ENCODE measurements at places on chromosomes 13 and 19.

DNA sequence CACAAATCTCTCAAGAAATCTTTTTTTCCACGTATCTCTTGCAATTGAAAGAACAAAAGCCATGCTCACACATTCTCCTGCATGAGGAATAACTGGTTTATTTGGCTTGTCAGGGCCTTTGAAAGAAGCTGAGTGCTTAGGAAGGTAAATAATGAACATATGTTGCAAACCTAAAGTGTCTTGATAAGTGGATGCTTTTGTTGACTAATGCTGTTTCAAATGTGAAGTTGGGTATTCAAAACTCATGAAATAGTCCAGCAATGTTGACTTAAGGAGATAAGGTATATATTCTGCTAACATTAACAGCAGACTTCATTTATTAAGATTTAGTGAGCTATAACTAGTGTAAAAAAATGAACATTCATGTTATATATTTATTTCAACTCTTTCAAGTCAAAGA, 1792.7 kb upstream of the MIR17HG start:
- no peak for DNase-seq

DNA sequence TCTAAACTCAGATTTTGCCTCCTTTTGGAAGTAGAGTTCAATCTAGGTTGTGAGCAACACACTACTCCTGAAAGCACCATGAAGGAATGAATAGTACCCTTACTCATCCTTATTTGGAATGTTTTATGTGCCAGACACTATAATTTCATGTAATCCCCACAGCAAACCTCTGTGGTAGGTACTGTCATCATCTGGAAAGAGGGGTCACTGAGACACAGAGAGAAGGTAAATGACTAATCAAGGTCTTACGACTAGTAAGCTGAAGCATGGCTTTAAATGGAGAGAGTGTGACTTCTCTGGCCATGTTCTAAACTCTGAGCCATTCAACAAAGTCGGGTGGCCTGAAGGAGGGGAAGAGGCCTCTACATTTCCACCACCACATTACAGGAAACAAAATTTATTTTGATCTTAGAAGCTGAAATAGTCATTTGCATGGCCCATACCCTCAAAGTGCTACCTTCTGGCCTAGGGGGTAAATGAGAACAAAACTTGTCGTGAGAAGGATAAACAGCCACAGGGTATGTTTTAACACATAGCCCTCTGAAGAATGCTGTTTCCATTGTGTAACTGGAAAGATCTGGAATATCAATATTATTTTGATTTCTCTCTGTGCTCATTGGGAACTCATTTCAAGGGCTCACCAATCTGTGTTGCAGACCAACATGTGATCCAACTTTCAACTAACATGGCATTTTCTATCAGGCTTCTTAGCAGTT, 180.8 kb upstream of the RFC3 start:
- no peak for DNase-seq

DNA sequence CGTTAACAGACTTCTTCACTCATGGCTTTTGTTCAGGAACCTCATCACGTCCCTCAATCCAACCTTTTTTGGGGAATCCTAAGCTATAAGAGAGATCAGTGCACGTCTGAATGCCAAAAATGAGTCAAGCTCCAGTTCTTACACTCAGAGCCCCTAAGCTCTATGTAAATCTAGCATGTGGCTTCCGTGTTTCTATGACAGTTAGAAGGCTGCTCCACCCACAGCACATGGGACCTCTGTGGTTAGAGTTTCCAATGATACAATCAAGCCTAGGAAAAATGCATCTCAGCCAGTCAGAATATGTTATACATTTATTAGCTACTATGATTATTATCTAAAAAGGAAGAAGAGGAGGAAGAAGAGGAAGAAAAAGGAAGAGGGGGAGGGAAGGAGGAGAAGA, 135.9 kb downstream of the ENOX1 start:
- DNase-seq = no peak

DNA sequence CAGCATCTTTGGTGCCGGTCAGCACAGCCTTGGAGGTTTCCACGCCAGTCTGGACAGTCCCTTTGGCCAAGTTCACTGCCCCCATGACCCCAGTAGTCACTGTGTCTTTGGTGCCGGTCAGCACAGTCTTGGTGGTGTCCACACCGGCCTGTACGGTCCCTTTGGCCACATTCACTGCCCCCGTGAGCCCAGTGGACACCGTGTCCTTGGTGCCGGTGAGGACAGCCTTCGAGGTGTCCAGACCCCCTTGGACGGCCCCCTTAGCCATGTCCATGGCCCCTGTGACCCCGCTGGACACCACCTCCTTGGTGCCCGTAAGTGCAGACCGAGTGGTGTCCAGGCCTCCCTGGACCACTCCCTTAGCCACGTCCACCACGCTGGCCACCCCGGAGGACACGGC, 5.0 kb downstream of the PLIN4 start:
- no peak for DNase-seq

DNA sequence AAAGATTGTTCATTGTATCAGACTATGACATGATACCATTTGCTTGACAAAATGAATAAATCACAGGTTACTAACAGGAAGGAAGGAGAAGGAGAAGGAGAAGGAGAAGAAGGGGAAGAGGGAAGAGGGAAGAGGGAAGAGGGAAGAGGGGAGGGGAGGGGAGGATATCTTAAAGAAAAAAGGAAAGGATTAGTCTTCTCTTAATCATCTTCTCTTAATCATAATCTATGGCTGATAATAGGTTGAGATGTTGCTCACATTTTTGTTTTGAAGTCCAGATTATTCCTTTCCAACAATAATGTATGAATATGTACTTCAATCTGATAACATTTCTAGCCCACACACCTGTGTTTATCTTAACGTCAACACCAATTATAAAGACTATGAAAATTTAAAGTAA, 25.1 kb downstream of the DIAPH3 start:
- DNase-seq = no peak

GRCh38 chr19:58154287-58154678, 3.7 kb upstream of the ZNF329 start:
- no peak for DNase-seq

- no peak for DNase-seq
These were observed 112.2 kb downstream of the NDFIP2 start for GRCh38 chr13:79593121-79593520.

- DNase-seq = no peak
These were observed 24.2 kb upstream of the GRWD1 start for GRCh38 chr19:48421548-48421947.

- DNase-seq = no peak
These were observed 103.9 kb downstream of the LMO7 start for GRCh38 chr13:75740031-75740430.

DNA sequence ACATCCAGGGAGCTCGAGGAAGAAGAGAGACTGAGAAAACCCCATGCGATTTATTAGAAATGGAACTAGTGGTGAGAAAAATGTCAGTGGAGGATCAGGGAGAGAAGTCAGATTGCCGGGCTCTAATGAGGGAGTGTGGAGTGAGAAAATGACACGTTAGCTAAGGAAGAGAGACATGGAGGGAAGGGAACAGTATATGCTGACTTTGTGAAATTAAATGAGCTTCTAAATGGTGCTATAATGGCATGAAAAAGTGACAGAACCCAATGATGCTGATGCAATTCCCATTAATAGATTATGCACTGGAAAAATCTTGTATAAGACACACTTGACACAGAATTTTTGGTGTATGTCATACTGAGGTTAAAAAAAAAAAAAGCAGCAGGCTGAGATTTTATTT, 112.6 kb downstream of the HSPH1 start:
- no peak for DNase-seq

DNA sequence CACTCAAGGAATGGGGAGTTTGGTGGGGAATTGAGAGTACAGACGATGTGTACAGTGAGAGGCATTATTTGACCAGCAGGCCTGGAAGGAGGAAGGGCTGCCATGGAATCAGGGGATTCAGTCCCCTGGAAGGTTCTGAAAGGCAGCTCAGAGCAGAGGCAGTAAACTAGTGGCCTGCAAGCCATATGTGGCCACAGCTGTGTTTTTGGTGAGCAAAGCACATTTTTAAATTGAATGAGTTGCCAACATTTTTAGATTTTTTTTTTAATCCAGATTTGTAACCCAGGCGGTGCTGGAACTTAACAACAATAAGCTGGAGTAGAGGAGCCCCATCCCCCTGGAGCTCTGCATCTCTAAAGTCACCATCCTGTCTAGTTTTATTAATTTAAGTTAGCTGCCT, 95.3 kb upstream of the IPO5 start:
- DNase-seq = no peak

GRCh38 chr13:32503727-32504126, 34.9 kb downstream of the N4BP2L2 start:
- no peak for DNase-seq

DNA sequence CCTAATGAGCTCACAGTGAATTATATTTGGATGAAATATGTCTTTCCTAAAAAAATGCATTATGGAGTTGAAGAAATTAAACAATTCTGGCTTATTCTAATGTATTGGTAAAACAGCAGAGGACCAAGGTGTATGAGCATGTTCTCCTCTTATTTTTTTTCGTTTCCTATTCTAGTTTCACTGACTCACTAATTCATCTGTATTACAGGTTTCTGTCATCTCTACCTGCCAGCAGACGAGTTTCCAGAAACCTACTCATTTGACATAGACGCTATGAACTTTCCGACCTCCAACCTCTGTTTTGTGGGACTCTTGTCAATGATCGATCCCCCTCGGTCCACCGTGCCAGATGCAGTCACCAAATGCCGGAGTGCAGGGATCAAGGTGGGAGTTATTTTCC, 20.3 kb downstream of the ATP12A start:
- no peak for DNase-seq

DNA sequence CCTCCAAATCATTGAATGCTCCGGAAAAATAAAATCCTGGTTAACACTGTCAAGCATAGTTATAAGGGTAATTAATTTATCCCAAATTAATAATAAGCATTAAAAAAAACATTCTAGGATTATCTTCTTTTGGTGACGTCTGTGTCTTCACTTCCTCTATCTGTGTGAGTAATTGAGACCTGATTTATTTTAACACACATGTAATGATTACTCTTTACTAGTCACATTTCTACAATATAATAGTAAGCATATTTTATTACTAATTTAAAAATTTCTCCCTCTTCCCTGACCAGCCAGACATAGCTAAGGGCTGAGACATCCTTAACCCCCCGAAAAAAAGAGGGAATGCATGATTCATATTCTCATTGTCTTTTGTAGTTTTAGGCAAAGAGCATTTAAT, 2.3 kb downstream of the FNDC3A start:
- no peak for DNase-seq

DNA sequence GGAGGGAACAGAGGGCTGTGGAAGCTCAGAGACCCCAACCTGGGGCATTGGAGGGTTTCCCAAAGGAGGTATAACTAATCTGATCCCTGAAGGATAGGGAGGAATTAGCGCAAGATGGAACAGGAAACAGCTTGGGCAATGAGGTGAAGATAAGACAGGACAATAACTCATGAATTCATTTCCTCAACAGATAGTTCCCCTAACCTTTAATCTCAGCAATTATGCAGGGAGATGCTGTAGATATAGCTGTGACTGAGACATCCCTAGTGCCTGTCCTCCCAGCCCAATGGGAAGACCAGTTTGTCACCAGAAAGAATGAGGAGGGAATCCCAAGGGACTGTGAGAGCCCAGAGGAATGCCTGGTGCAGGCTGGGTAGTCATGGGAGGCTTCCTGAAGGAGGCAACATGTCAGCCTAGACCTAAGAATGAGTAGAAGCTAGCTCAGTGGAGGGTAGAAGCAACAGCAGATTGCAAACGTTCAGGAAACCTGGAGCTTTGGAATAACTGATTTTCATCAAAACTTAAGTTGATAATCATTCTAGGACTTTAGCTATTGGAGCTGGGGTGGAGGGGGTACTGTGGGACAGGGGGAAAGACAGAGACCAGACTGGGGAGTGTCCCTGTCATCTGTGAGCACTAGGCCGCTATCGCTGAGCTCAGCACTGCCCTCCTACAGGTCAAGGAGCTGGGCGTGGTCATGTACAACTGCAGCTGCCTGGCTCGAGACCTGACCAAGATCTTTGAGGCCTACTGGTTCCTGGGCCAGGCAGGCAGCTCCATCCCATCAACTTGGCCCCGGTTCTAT, 18.8 kb downstream of the HIPK4 start:
- no peak for DNase-seq

DNA sequence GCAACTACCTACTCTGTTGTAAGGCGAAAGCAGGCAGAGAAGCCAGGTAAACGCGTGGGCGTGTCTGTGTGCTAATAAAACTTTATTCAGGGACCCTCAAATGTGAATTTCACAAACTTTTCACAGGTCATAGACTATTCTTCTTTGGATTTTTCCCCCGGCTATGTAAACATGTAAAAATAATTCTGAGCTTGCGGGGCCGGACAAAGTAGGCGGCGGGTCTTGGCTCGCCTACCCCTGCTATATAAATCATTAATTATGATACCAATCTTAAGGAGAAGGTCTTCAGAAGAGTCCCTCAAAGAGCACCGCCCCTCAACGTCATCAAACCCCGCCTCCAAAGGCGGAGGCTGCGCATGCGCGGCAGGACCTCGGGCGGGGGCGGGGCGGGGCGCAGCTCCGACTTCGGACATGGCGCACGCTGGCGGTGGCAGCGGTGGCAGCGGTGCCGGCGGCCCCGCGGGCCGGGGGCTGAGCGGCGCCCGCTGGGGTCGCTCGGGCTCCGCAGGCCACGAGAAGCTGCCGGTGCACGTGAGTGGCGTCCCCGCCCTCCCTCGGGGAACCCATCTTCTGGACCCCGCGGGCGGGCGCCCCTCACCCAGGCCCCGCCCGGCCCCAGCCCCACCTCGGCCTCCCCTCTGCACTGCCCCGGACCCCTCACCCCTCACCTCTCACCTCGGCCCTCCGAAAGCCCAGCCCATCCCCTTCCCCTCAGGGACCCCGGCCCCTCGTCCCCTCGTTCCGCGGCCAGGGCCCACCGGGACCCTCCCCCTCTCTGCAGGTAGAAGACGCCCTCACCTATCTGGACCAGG, at the start of gene SIN3B:
Gene SIN3B (plus strand): TSS at position 389 of the 812 bp plus-strand sequence. CDS start 23 bp downstream, at position 412.
- peak; percentile 92 for DNase-seq

DNA sequence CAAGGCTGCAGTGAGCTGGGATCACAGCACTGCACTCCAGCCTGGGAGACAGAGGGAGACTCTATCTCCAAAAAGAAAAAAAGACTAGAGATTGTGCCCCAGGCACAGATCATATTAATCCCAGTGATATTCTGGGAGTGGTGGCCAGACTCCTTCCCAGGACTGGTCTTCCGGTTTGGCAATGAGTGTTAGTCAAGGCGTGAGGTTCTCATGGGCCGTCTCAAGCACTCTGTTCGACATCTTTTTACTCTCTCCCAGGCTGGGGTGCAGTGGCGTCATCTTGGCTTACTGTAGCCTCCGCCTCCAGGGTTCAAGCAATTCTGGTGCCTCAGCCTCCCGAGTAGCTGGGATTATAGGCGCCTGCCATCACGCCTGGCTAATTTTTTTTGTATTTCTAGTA, 5.3 kb upstream of the DPRX start:
- no peak for DNase-seq

DNA sequence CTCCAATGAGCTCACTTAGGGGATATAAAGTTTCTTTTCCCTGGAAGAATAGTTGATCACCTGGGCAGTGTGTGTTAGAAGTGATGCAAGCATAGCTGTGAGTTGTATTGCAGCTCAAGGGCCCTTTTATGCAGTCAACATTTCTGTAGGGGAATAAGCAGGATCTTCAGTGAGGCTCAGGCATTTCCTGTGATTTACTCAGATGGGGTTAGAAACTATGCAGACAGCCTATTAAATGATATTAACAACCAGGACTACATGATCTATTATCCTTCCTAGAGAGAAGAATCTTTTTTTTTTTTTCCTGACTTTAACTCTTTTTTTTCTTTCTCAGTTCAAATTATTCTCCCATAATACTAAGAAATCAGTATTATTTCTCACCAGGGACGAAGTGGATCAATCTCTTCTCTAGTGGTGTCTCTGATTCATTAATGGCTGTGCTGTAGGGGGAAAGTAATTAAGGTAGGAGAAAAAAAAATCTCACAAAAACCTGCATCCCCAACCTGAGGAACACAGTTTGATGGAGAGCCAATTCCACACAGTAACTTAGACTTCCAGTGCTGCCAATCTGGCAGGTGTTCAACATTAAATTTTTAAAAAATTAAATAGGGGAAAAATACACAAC, 126.4 kb upstream of the SLC10A2 start:
- DNase-seq = no peak
